CD4-positive, alpha-beta T cell treated with Interleukin-6 at 100 ng/mL for 8 hours (primary cell): ENCODE measurements at places on chromosomes 6 and 20.

DNA sequence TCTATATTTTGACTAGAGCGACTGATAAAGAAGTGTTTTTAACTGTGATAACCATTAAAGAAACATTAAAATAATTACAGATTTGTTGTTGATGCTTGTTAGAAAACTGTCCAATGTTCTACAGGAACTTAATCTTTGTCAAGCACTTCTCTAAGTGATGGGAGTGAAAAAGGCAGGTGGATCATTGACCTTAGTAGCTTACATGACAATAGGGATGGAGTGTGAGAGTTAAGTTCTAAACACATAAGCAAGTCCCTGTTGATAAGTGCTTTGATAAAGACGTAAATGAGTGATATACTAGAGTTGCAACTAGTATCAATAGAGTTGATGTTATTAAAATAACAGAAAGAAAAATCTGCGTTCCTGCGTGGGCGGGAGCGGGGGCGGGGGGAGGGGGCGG lies 931.5 kb upstream of the EPHA7 start:
- no peak for DNase-seq

GRCh38 chr6:95279616-95280015 lies 297.7 kb upstream of the MANEA start:
- no peak for DNase-seq

DNA sequence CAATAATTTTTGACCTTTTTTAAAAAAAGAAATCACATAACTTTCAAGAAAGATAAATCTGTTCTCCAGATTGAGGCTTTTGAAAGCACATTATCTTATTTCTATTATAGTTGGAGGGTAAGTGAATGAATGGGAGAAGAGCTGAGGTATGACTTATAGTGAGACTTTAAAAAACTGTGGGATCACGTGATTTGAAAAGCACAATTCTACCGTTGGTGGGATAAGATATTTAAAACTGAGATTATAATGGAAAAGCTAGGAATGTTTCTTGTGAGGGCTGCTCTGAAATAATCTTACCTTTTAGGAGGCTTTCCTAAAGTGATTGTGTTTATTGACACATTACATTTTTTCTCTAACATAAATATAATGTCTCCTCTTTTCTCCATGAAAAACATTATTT lies 9.5 kb upstream of the OPN5 start:
- DNase-seq, result no peak

GRCh38 chr6:113684382-113684901 lies 172.7 kb upstream of the MARCKS start:
- no peak for DNase-seq

- no peak for DNase-seq
Measured at GRCh38 chr6:151004383-151005024, 139.0 kb downstream of the MTHFD1L start.

GRCh38 chr6:33508935-33509926 lies 54.9 kb downstream of the ZBTB9 start:
- DNase-seq, result no peak

GRCh38 chr6:133787859-133788505 lies 100.9 kb upstream of the TCF21 start:
- DNase-seq, result no peak

GRCh38 chr6:140047321-140047720 lies 672.9 kb upstream of the CITED2 start:
- DNase-seq, result no peak

- DNase-seq, result no peak
Measured at GRCh38 chr6:56346958-56347357, 99.6 kb upstream of the COL21A1 start.
